ENCODE measurements at places on chromosomes 5 and 9. TPM values are rescaled to one million over a fixed set of nuclear protein-coding genes. Genes with fewer than 3 reads are reported as not detected.

The TXNDC8 gene
- not detected for total RNA-seq

The LCN12 gene
- 7.1 TPM for total RNA-seq

The TNC gene
- total RNA-seq: 1.3 TPM

The MYMK gene
- not detected for total RNA-seq

The BICD2 gene
- total RNA-seq: 18.2 TPM
